Activated CD8-positive, alpha-beta memory T cell treated with anti-CD3 and anti-CD28 coated beads for 48 hours (primary cell): ENCODE measurements at places on chromosomes 11 and 22.

- DNase-seq: no peak
Observed at GRCh38 chr11:1453611-1454034, 33.0 kb downstream of the MOB2 start.

- no peak for DNase-seq
Observed at GRCh38 chr11:35058669-35059434, 80.1 kb upstream of the CD44 start.

DNA sequence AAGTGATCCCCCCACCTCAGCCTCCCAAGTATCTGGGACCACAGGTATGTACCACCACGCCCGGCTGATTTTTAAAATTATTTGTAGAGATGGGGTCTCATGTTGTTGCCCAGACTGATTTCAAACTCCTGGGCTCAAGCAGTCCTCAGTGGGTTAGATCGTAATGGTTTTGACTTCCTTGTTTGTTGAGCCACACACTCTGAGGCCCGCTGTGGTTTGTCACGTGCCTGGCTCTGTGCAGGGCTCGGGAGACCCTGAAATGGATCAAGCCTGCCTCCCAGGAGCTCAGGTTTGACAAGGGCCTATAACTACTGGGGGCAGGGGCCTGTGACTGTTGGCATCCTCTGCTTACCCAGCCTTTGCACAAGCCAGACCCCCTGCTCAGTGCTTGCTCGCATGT, 68.1 kb downstream of the MPPED1 start:
- DNase-seq: no peak

DNA sequence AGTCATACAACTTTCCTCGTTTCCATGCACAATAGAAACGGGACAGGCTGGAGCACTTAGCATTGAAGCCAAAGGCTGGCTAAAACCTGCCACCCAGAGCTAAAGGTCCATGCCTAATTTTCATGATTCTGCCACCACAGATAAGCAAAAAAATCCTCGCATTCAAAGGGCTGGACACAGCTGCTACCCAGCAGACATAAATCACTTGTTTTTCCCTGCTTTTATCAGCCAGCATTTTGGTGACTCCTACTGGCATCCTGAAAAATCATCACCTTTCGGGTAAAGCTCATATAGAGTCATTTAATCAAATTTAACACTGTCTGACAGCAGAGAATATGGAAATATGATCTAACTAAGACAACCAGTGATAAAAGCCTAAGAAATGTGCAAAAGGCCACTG, 37.9 kb downstream of the ALG9 start:
- DNase-seq: no peak

GRCh38 chr11:11420899-11421285, 67.8 kb upstream of the CSNK2A3 start:
- DNase-seq: no peak

DNA sequence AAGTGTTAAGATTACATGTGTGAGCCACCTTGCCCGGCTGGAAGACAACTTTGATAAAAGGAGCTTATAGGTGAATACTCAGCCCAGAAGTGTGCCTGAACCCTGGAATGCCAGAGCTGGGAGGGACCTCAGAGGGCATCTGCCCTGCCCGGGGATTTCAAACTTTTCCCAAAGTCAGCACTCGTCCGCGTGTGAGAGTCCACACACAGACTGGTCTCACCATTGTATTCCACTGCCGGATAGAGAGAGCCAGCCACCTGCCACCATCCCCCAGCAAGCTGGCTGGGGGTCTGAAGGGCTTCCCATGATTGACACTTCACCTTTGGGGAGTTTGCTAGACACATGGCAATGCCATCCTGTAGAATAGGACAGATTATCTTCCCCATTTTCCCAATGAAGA, 49.2 kb downstream of the APOL3 start:
- no peak for DNase-seq

GRCh38 chr11:117604336-117604995, 192.6 kb downstream of the DSCAML1 start:
- no peak for DNase-seq

- no peak for DNase-seq
Observed at GRCh38 chr11:128326791-128327190, 260.6 kb downstream of the ETS1 start.

DNA sequence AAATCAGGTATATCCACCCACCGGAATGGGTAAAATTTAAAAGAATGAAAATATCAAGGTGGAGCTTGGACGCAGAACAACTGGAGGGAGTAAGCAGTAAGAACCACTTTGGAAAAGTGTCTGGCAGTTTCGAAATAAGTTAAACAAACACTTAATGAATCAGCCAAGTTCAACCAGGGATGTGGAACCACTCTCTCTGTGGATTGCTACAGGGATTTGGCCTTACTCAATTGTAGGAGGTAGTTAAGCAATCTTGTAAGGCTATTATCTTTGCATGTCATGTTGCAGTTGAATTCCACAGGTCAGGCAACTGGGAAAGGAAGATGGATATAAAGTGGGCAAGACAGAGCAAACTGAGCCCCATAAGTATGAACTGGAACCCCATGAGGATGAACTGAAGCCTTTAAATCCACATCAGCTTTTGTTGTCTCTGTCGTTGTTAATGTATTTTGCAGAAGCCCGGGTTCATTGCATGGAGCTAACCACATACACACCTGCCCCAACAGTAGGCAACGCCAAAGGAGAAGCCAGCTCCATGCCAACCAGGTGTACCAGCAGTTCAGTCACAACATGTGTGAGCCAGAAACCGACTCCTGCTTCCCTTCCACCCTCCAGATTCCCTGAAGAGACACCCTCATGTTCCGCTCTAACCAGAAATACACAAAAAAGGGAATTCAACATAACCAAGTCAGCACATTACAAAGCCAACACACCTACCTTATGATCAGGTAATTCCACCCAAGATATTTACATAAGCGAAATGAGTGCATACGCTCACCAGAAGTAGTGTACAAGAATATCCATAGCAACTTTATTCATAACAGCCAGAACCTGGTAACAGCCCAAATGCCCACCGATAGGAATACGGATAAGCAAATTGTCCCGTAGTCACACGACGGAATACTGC, 8.0 kb upstream of the SLC43A3 start:
- no peak for DNase-seq

- DNase-seq: no peak
Observed at GRCh38 chr22:33811686-33812085, 108.6 kb downstream of the LARGE1 start.

GRCh38 chr22:28239941-28240340, 320.9 kb upstream of the PITPNB start:
- DNase-seq: no peak

DNA sequence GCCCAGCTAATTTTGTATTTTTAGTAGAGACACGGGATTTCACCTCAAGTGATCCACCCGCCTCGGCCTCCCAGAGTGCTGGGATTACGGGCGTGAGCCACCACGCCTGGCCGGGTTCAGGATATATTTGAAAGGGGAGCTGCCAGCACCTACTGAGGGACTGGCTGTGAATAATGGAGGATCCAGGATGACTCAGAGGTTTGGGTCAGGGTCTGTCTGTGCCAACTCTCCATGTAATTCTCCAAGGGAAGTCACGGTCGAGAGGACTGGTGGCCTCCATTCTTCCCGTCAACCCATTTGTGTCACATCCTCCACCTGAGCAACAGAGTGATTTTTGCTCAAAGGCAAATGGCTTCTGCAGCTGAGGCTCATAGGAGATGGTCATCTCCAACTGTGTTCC, 3.6 kb upstream of the ARRB1 start:
- no peak for DNase-seq

DNA sequence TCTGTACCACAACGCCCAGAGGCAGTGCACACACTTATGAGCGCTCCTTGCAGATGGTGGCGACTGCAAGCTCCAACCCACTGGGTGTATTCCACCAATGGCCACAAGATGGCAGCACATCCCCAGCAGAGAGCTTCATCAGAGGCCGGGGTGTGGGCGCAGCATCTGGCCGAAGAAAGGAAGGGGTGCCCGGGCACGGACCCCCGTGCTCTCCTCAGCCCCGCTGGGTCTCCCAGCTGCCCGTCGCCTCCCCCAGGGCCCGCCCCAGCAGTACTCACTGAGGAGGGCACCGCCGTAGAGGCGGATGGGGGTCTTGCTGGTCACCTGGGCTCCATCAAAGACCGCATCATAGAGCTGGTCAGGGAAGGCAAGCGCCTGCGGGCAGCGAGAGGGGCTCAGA, 14.2 kb downstream of the TP53I11 start:
- DNase-seq: peak; percentile 81

DNA sequence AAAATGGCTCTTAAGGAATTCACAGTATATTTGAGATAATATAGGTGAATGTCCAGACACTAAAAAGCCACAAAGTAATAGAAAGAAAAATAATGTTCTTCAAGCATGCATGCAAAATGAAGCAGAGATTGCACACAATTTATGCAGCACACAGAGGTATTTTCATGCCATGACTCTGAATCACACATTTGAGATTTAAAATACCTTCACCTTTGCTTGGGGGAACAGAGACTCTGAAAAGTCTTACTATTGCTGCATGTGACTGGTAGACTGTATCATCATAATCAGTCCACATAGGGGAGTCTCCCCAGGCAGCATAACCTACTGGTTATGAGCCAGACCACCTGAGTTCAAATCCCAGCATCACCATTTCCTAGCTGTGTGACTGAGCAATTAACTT, 96.2 kb downstream of the RCN1 start:
- DNase-seq: no peak

DNA sequence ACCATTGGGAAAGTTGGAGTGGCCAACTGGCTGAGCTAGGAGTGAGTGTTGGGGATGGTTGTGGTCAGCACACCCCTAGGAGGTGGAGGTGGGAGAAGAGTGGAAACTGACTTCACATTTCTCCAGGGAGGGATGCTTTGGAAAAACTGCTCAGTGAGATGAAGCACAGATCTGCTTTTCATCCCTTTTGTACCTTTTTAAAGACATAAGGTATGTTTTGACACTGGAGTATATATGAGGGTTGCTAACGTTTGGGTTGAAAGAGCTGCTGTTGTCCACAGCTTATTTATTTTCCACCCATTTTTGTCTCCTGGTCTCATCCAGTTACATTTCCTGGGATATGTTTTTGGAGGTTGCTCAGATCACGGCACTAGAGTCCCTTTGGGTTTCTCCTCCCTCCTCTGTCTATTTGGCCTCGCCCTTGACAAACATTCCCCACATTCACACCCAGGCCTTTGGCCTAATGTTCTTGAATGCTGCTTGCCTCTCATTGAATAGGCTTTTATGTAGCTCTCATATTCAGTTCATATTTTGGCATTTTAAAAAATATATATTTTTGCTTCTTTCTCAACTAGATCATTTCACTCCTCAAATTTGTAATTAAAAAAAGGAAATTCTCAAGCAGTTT, 8.3 kb downstream of the SREBF2 start:
- no peak for DNase-seq

DNA sequence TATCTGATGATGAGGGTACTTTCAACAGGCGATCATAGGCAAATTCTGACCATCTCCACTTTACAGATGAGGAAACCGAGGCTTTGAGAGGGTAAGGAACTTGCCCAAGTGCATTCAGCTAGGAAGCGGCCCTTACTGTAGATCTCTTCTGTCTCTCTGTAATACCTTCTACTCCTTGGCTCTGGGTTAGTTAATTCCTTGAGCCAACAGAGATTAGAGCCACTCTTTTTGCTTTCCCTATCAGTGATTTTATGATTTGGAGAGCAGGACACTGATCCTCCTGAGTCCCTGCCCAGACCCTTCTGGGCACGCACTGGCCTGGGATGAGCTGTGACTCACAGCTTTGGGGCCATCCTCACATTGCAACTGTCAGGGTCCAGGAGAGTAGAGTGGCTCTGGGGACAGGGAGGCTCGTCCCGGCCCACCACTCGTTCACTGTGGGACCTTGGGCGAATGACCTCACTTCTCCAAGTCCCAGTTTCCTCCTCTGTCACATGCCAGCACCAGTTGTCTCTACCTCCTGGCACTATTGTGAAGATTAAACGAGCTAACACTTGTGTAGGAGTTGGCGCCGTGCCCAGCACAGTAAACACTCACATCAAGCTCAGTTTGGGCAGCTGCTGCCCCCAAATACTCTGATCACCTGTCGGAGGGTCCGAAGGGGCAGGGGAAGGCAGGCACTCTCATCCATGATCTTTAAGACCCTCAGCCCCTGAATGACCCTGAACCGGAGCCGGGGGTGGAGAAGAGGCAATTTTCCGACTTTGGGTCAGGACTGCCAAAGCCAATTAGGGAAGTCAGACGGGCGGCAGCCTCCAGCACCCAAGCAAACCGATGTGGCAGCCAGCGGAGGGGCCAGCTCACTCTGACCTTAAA, 235.0 kb downstream of the MIAT start:
- no peak for DNase-seq

- no peak for DNase-seq
Observed at GRCh38 chr11:43994196-43994595, 51.8 kb downstream of the C11orf96 start.

GRCh38 chr11:128236506-128237498, 350.6 kb downstream of the ETS1 start:
- no peak for DNase-seq

DNA sequence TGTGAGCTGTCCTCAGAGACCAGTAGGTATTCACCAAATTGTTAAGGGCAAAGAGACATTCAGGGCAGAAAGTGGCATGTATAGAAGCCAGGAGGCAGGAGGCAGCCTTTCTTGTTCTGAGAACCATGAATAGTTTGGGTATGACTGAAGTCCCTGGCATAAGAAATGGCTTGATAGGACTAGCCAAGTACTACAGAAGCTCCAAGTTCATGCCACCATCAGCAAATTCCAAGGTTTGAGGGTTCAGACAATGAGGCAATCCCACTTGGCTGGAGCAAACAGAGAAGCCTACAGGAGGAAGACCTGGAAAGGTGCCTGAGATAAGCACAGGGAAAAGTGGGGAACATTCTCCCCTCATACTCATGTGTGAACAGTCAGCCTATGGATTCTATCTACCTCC, 25.8 kb downstream of the XRRA1 start:
- no peak for DNase-seq

- DNase-seq: peak; percentile 42
Observed at GRCh38 chr22:20205964-20206708, 55.3 kb upstream of the CCDC188 start.

GRCh38 chr11:27904358-27905055, 203.4 kb downstream of the KIF18A start:
- no peak for DNase-seq

GRCh38 chr11:107545101-107545514, 20.4 kb downstream of the ALKBH8 start:
- DNase-seq: no peak

GRCh38 chr11:45067966-45068365, 78.5 kb upstream of the PRDM11 start:
- no peak for DNase-seq

- DNase-seq: no peak
Observed at GRCh38 chr11:64519541-64519940, 71.5 kb upstream of the SLC22A12 start.

GRCh38 chr11:3198815-3199214, 19.8 kb downstream of the MRGPRG start:
- DNase-seq: no peak

DNA sequence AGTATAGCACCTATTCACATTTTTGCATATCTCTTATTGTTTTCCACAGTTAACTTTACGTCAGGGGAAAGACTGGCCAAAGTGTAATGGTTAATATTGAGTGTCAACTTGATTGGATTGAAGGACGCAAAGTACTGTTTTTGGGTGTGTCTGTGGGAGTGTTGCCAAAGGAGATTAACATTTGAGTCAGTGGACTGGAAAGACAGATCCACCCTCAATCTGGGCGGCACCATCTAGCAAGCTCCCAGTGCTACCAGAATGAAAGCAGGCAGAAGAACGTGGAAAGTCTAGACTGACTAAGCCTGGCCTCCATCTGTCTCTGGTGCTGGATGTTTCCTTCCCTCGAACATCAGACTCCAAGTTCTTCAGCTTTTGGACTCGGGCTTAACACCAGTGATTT, 1900.7 kb upstream of the RAG2 start:
- no peak for DNase-seq

- DNase-seq: no peak
Observed at GRCh38 chr22:43855431-43855830, 6.9 kb downstream of the SULT4A1 start.
